ENCODE measurements at places on chromosomes 7 and 10.

DNA sequence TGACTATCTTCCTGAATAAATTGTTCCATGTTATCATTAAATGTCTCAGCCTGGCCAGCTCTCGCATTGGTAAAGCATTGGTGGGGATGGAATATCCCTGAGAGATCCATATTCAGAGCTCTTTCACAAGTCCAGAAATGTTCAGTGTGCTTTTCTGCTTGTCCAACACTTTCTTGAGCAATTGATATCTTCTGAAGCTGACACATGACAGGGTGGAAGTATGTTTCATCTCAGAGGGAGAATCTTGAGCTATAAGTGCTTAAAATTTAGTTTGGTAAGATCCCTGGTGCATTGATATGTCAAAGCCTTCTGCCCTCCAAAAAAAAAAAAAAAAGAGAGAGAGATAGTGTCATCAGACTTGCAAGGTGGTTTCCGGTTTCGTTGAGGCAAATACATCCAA lies 7.4 kb downstream of the IFIT3 start:
- no peak for DNase-seq

DNA sequence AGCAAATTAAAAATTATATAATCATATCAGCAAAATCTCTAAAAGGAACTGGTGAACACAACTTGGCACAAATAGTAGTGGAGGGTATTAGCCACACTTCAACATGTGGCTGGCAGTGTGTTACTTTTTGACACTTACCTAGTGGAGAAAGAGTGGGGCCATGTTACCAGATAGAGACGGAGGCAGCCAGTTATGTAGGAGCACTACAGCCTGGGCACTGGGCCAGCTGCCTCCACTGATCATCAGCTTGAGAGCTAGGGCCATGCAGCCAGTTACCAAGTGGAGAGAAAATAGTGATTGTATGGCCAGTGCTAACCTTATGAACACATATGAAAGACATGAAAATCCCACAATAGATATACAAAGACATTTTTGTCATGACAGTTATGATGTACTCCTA lies 243.1 kb downstream of the CTNNA3 start:
- no peak for DNase-seq

DNA sequence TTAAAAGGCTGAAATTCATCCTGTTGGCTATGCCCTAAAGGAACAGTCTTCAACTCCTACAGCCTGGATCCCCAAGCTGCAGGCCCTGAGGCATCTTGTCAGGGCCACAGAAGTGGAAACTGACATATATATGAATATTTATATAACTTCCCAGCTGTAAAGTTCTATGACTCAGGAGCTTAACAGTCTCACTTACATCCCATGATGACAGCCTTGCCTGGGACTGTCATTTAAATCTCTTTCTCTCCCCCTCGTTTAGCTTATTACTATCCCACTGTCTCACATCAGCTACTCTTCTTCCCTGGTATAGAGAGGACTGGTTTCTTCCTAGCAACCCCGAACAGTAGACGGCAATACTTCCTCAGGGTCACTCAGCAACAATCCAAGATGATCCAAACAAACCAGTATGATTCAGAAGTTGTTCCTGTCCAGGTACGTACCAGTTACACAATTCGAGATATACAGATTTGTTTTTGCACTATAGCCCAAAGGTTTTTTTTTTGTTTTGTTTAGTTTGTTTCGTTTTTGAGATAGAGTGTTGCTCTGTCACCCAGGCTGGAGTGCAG lies 22.7 kb downstream of the KIAA1549 start:
- no peak for DNase-seq

DNA sequence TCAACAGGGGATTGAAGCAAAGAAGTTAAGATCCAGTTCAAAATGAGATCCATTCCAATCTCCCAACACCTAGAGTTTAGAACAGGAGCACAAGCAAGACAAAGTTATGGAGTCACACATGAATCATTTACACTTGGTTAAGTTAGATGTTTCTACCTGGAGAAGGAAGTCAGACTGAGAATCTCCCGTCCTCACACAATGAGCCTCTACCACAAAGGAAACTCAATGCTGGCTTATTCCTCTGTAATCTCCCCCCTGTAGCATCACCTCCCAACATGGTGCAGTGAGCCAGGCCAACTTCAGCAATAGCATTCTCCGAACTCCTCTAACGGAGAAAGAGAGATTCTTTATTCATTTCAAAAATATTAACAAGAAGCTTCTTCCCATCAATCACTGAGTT lies 82.2 kb downstream of the ELMO1 start:
- DNase-seq = no peak

DNA sequence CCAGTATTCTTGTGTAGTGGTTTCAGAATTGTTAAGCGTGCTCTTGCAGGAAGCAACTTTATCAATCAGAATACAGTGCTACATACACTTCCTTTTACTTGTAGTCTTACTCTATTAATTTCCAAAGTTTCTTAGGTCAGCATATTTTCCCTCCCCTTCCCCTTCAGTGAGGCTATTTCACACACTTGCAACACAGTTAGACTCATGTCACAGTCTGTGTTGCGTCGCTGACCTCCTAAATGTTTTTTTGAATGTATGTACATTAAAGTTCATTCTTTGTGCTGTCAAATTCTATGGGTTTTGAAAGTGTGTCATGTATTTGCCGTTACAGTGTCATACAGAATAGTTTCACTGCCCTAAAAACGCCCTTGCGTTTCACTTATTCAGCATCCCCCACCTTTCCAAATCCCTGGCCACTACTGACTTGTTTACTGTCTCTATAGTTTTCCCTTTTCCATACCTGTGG lies 5.4 kb upstream of the HKDC1 start:
- DNase-seq = no peak

DNA sequence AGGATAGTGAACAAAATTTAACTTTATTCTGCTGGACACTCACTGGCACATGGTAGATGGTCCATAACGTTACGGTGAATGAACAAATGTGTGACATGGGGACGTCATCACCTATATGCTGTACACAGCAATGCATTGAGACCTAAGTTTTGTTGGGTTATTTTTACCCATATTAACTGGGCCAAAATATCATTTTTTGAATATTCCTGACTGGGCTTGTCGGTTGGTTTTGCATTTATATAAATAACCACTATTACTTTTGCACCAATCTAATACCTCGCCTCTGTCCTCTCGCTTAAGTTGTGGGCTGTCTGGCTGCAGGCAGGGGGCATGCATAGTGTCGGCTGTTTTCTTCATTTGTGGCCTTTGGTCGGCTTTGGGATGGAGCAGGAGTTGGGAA lies 161.7 kb downstream of the USP6NL start:
- DNase-seq = no peak

- DNase-seq = no peak
Observed at GRCh38 chr7:359226-359765, 69.3 kb downstream of the FOXL3 start.

DNA sequence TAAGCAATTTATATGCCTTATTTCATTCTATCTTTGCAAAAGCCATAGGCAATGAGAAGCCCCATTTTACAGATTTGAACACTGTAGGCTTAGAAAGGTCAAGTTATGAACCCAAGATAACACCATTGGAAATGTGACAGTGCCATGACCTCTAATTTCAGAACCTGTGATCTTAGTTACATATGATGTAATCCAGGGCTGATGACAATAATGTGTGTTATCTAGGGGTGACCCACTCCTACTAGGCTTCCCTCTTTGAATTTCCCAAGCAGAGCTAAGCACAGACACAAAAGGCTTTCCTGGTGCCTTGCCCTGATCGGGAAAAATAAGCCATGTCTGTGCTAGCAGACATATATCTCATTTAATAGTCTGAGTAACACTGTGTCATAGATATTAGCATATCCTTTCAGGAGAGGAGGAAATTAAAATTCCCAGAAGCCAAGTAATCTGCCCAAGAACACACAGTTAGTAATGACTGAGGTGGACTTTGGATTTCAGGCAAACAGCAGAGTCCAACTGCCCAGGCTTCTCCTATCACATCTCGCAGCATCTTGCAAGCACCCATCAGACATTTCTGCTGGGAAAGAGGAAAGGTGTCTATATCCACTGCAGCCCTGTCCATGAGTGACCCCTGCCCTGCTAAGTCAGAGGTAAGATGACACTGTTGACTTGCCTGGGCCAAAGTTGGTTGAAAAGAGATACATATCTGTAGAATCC lies 2.8 kb upstream of the TECTB start:
- DNase-seq = no peak

DNA sequence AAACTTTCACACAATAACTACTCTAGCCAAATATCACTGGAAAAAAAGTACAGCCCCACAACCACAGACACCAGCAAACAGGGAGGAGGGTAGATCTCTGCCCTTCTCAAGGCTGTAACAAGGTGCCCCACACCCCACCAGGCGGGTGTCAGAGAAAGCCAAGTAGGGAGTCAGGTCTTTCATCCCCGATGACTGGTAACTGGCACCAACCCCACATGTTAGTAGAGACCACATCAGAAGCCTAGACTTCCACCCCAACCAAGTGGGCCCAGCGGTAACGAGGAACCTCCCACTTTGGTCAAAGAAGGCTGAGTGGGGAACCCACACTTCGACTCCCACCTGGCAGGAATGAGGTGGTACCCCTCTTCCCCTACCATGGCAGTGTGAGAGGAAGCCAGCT lies 16.4 kb upstream of the RUFY2 start:
- no peak for DNase-seq

- DNase-seq = peak; percentile 14
Observed at GRCh38 chr7:102439963-102440795, 6.8 kb downstream of the ORAI2 start.

GRCh38 chr10:88848499-88848898 lies 3.1 kb downstream of the ANKRD22 start:
- DNase-seq = no peak

GRCh38 chr7:38229884-38230642 lies 43.4 kb downstream of the TARP start:
- DNase-seq = no peak

DNA sequence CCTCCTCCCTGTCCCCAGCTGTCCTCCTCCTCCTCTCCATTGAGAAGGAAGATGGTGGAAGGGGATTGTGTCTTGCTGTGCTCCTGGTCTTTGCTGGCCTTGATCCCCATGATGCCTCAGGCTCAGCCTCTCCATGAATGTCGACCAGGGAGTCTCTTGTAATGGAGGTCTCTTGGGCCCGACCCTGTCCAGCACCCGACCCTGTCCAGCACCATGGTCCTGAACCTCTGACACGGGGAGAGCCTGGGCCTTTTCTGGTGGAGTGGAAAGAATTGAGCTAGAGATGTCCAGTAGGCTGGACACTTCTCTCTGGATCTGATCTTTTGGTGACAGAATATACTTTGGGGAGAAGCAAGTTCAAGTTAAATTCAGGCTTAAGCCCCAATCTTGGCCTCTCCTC lies 42.3 kb upstream of the HMX3 start:
- no peak for DNase-seq

GRCh38 chr10:77158666-77159065 lies 478.9 kb downstream of the KCNMA1 start:
- no peak for DNase-seq

- DNase-seq = no peak
Observed at GRCh38 chr10:124574456-124575070, 112.9 kb downstream of the LHPP start.

DNA sequence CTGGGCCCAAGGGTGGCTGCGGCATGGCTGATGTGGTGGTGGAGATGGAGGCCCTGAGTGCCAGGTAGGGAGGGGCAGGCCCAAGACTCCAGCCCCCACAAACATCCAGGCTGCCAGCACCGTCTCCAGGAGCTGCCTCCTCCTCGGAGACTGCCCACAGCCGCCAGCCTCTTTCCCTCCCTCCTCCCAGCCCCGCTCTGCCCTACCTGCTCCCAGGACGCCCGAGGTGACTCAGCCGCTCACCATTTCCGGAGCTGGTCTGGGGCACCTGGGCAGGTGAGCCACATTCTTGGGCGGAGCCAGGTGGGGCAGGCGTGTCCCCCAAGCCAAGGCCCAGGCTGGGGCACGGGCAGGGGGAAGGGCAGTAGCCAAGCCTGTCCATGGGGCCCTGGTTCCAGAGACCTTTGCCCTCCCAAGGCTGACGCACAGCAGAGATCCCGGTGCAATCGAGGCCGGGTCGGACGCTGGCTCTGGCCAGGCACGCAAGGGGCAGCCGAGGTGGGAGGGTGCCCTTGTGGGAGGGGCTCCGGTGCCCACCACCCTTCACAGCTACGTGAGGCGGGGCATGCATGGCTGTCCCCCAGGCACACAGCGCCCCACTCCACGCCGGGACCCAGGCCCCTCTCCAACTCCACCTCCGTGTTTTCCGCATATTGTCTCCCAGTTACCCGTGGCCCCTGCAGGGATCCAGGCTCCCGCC lies 8.8 kb downstream of the ADAP1 start:
- no peak for DNase-seq

- no peak for DNase-seq
Observed at GRCh38 chr10:9965341-9965740, 1052.3 kb upstream of the CELF2 start.

DNA sequence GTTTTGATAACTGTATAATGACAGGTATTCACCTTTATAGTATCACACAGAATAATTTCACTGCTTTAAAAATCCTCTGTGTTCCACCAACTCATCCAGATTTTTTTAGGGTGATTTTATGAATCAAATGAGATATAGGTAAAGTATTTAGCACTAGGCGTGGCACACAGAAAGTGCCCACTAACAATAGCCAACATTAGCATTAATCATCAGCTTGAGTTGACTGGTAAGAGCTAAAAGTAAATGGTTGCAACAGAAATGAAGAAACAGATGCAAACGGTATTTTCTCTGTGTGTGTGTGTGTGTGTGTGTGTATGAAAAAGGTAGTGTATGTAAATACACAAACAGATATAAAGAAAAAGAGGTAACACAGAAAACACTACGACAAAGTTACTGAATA lies 378.8 kb upstream of the ETV1 start:
- no peak for DNase-seq

DNA sequence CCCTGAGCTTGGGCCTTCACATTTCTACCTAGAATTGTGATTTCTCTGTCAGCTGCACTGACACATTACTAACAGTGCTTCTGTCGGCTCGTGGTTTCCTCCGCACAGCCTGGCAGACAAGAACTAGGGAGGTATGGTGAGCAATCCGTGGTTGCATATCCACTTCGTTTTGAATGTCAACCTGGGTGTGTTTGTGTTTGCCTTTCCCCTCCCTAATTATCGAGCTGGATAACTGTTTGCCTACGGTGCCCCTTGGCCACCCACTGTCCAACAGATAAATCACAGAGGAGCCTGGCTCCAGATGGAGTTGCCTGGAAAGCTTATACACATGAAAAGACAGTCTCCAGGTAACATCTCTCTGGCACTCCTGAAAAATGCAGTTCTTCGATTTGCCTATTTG lies 228.8 kb downstream of the TRIL start:
- DNase-seq = no peak

- DNase-seq = no peak
Observed at GRCh38 chr10:132061030-132061429, 4.7 kb upstream of the JAKMIP3 start.

GRCh38 chr7:6221340-6222319 lies 50.8 kb downstream of the CYTH3 start:
- DNase-seq = no peak
